T-helper 2 cell (primary cell): ENCODE measurements at places on chromosomes 6 and 20.

GRCh38 chr6:6546318-6547109 is 42.0 kb upstream of the LY86 start:
- DNase-seq, result no peak

GRCh38 chr20:5786930-5787795 is 37.0 kb downstream of the SHLD1 start:
- no peak for DNase-seq

DNA sequence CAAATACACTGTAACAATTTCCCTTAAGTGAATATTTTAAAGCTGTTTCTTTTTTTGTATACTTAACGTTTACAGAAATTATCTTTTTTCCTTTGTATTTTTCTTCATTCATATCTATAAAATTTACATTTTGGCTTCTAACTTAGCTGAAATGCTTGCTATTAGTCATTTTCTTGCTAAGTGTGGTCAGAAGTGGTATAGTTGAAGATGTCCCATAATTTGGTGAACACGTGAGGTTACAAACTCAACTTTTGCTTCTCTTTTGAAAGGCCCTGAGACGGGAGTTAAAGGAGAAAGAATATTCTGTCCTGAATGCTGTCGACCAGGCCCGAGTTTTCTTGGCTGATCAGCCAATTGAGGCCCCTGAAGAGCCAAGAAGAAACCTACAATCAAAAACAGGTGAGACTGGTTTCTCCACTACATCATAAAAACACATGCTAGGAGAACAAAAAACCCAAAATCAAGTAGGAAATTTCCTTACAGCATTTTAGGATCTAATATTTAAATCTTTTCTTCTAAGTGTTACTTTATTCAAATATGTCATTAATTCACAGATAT is 445.0 kb downstream of the UTRN start:
- peak; percentile 39 for DNase-seq

- DNase-seq, result no peak
These were observed 471.3 kb downstream of the C6orf118 start for GRCh38 chr6:164838068-164838615.

DNA sequence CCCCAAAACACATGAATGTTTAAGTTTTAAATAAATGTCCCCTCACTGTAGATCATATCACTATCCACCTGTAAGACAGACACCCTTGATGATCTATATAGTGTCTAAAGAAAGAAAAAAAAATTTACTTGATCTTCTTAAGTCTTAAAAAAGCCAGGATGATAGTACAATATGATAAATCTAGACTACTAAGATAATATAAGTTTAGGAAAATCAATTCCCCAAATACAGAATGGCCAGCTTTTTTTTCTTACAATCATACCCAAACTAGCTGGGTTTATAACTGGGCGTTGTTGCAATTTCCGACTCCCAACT is 14.4 kb downstream of the ZNF217 start:
- DNase-seq, result no peak

DNA sequence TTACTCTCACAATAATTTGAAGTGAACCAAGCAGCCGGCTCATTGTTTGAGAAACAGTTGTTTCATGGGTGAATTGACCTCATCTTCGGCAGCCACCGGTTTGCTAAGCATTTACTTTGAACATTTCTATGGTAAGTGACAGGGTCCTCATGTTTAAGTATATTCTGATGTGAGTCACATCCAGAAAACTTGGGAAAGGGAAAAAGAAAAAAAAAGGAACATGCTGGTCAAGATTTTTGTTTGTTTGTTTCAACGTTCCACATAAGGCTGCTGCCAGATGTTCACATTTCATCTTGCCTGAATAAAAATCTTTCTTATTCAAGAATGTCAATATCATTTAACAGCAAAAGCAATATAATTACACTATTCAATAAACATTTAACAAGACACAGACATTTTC is 55.0 kb upstream of the EXOC2 start:
- no peak for DNase-seq

DNA sequence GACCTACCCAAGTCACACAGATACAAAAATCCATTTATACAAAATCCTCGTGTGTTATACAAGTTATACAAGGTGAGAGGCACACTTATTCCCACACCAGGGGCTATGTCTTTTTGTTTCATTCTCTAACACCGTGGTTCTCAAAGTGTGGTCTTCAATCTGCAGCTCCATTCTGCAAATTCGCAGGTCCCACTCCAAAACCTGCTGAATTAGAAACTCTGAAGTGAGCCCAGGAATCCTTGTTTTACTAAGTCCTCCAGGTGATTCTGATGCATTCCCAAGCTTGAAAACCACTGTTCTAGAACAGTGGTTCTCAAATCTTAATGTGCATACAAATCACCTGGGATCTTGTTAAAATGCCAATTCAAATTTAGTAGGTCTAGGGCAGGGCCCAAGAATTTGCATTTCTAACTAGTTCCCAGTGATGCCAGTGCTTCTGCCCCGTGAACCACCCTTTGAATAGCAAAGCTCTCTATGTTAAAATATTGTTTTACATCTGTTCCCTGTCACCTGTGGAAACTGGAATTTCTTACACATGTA is 35.1 kb downstream of the LRFN2 start:
- DNase-seq, result no peak

GRCh38 chr6:117512056-117512828 is 29.8 kb downstream of the DCBLD1 start:
- no peak for DNase-seq

DNA sequence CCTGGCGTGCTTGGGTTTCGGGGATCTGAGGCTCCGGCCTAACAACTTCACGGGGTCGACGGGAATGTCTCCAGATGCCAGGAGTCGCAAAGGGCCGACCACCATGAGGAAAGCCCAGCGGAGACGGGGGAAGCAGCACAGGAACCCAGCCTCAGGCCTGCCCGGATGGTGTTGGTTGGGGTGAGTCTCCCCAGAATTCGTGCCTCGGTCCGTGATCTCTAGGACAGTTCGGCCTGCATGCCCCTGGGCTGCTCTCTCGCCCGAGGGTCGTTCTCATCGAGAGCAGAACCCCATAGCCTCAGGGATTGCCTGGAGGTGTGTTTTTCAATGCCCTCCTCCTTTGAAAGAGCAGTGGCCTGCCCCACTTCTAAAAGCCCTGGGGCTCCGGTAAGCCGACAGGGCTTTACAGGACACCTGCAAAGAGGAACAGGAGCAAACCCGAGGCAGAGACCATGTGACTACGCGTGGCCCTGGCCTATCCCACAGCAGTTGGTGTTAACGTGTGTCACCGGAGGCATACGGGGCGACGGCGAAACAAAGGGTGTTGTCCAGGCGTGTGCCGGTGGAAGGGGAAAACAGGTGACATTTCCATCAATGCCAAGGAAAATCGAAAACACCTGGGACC is 973.1 kb upstream of the DEFB115 start:
- DNase-seq, result no peak

DNA sequence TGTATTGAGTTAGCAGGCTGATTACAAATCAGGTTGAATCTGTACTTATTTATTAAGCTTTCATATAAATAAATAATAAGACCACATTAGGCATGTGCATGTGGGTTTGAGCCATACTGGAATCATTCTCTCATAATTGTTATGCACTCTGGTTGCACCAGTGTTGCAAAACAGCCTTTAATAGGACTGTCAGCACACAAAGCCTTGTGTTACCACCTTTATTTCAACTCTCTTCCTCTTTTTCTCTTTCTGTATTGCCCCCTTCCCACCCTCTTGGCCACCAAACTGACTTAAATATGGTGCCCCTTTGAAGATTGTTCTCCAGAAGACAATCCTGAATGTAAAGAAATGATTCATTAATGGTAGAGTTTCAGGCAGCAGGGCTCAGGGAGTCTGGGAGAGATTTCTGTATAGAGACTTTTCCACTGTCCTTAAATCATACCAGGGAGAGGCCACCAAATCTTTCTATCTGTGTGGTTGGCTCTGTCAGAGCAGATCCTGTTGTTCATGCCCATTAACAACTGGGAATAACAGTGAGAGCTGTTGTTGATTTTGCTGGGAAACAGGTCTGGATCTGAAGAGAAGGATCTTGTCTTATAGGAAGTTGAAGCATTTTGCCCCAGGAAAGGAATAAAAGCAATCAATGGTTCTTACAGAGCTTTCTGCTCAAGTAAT is 131.6 kb upstream of the SOX4 start:
- DNase-seq, result no peak

- DNase-seq, result no peak
These were observed 669 bp upstream of the PEX6 start for GRCh38 chr6:42979523-42980177.
